ENCODE measurements at places on chromosomes 16 and 17.

DNA sequence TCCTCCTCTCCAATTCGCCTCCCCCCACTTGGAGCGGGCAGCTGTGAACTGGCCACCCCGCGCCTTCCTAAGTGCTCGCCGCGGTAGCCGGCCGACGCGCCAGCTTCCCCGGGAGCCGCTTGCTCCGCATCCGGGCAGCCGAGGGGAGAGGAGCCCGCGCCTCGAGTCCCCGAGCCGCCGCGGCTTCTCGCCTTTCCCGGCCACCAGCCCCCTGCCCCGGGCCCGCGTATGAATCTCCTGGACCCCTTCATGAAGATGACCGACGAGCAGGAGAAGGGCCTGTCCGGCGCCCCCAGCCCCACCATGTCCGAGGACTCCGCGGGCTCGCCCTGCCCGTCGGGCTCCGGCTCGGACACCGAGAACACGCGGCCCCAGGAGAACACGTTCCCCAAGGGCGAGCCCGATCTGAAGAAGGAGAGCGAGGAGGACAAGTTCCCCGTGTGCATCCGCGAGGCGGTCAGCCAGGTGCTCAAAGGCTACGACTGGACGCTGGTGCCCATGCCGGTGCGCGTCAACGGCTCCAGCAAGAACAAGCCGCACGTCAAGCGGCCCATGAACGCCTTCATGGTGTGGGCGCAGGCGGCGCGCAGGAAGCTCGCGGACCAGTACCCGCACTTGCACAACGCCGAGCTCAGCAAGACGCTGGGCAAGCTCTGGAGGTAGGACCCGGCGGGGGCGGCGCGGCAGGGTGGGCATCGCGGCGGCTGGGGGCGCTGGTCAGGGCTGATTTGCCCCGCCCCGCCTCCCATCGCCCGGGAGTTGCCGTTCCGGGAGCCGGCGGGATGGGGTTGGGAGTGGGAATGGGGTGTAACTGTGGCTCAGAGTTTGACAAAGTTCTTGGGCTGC, 567 bp downstream of the SOX9 start:
- DNase-seq = no peak

DNA sequence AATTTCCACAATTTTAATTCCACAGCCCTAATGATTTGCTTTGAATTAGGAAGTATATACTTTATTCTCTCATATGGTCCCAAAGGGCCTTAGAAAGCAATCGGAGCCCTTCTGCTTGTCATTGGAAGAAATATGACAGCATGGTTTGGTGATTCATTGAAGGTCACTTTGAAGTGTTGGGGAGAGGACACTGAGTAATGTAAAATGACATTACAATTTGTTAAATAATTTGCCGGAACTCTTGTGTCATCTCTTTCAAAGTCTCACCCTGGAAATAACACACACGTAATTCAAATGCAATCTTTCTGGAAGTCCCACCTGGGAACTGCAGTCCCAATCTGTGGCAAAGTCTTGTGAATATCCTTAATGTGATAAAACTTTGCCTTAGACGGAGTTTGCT, 59.8 kb downstream of the BMERB1 start:
- no peak for DNase-seq

DNA sequence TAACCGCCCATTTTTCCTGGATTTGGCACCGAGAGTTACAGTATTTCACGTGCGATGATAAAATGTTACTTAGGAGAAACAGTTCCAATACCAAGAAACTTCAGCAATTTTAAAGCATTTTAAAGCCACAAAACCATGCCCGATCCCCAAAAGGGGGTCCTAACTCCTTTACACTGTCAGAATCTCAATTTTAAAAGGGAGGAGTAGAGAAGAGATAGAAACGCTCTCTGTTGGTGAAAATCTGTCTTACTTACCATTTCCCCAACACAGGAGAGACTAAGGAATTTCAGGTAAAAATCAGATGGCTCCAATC, 526 bp upstream of the RNASEK start:
- no peak for DNase-seq

GRCh38 chr17:59796138-59796537, 88.7 kb downstream of the VMP1 start:
- DNase-seq = no peak

DNA sequence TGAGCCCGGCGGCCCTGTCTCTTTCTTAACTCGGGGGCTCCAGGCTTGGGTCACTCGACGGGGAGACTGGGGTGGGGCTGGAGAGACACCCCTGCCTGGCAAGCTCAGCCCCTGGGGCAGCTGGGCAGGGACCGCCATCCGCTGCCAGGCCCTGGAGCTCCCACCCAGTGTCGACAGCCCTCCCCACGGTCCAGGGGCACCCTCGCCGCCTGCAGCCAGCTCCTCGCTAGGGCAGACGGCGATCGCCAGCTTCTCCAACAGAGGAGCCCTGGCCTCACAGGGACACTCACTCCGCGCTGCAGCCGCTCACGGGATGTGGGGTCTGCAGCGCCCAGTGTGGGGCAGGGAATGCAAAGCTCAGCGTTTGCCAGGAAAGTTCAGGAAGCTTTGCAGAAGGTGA, 16.0 kb upstream of the APRT start:
- no peak for DNase-seq

DNA sequence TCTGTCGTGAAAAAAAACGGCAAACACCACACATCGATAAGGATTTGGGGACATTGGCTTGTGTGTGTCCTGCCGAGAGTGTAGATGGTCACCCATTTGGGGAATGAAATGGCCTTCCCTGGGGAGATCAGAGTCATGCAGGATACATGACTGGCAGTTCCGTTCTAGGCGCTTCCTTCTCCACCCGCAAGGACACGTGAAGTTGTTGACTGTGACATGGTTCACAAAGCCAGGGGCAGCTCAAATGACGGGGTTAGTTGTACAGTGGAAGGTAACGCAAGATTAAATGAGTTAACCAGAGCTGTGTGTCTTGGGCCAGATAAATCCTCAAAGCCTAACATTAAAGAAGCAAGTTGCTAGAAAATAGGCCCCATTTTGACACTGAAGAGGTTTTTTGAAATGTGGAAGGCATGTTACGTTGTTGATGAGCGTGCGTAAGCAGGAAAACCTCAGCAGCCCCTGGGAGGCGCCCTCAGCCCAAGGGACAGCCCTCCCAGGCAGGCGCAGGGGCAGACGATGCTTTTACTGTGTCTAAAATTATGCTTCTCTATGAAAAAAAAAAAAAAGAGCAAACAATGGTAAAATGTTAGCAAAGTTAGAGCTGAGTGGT, 35.9 kb upstream of the CHMP6 start:
- DNase-seq = no peak

- no peak for DNase-seq
These were observed 37.9 kb downstream of the NDEL1 start for GRCh38 chr17:8473451-8474192.

DNA sequence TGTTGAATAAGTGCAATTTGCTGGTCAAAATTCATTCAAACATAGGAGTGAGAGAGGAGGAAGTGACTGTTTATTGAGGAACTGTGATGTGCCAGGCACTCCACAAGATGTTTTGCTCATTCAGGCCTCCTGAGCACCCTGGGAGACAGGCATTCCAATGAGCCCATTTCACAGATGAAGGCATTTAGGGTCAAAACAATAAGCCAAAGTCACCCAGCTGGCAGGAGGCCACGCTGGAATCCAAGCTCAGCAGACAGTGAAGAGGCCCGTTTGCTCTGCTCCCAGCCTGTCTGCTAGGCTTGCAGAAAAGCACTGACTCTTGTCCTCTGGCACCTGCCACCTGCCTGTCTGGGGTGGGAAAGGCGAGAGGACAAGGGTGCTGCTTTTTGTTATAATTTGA, 10.1 kb upstream of the SLC25A39 start:
- DNase-seq = no peak

DNA sequence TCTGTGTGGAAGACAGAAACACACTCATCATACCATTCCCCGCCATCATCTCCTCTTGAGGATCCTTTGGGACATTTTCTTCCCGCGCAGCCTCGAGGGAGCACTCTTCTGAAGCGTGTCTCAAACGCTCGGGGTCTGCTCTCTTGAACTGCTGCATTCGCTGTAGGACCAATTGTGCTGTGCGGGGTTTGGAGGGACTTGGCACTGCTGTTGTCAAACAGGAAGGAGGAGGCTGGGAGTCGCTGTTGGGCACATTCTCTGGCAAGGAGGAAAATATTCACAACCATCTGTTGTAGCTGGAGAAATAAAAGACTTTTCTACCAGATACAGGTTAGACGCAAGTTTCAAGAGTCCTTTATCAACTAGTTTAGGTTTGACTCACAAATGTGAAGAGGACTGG, 5.0 kb downstream of the SLX4 start:
- no peak for DNase-seq

- no peak for DNase-seq
These were observed 146.3 kb downstream of the TMEM132E start for GRCh38 chr17:34725725-34726124.

DNA sequence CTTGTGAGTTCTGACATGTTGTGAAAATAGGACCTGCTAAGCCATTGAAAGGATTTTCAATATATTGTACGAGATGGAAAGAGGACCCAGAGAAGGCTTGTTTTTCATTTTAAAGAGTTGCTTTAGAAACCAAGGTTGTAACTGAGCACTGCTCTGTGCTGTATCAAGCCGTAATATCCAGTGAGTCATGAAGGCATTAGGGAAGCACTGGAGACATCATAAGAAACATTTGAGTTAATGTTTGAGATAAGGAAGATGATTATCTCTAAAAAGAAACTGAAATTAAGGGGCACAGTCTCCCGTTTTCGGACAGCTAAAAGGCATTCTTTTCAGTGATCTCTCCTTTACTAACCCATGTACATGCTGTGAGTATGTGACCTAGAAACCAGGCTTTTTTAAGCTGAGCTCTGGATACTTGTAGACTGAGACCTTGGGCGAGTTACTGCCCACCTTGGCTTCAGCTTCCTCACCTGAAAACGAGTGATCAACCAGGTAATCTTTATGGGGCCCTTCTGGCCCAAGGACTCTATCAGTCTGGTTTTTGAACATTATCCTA, 149.2 kb upstream of the TBX2 start:
- no peak for DNase-seq

Measured in activated T-helper 1 cell treated with Interleukin-2 at 50 U/mL for 16 hours (primary cell).